ENCODE measurements at places on chromosomes 3 and 15. TPM values are rescaled to one million over a fixed set of nuclear protein-coding genes. Genes with fewer than 3 reads are reported as not detected.
A peak's percentile ranks its signal among the peaks of the same experiment; 100 is the strongest.

- DNase-seq = no peak
Observed at GRCh38 chr3:100532411-100532810, 40.0 kb downstream of the TMEM45A start.

DNA sequence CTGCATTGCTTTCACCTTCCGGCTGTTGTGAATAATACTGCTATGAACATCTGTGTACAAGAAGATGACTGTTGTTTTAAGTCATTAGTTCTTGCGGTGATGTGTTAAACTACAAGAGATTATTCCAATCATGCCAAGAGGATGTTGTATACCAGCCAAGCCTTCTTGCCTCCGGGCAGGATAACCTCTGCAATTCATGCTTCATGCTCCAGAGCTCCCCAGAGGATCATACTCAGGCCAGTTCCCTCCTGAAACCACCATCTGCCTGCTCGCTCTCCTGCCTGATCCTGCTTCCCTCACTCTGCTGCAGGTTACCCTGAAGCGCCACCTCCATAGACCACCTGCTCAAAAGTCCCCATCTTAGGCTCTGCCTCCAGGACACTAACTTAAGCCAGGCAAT, 187.1 kb upstream of the PROK2 start:
- DNase-seq = no peak

DNA sequence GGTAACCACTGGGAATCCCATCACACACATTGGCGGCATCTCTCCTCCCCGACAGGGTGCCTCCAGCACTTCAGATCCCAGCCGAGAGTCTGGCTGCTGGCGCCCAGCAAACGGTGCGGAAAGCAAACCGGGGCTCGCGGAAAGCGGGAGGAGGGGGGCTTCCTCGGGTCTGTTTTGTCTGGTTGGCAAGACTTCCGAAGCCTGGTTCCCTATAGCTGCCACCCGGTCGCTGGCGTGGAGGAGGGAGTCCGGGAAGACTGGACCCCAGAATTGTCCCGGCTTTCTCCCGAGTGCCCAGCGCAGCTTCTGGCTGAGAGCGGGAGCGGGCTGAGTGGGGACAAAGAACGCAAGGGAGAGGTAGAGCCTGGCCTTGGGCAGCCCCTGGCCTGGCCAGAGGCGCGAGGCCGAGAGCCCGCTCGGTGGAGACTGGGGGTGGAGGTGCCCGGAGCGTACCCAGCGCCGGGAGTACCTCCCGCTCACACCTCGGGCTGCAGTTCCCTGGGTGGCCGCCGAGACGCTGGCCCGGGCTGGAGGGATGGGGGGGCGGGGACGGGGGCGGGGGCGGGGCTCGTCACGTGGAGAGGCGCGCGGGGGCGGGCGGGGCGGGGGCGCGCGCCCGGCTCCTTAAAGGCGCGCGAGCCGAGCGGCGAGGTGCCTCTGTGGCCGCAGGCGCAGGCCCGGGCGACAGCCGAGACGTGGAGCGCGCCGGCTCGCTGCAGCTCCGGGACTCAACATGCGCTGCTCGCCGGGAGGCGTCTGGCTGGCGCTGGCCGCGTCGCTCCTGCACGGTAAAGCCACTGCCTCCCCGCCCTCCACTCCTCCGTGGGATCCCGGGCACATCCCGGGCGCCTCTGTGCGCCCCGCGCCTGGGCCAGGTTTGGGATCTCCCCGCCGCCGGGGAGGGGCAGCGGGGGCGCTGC, at the start of gene CHRNA7:
Gene CHRNA7, plus strand, starts transcription at position 654 of the 920 bp plus-strand sequence. Its CDS starts 80 bp downstream, at position 734.
- peak; percentile 78 for DNase-seq

DNA sequence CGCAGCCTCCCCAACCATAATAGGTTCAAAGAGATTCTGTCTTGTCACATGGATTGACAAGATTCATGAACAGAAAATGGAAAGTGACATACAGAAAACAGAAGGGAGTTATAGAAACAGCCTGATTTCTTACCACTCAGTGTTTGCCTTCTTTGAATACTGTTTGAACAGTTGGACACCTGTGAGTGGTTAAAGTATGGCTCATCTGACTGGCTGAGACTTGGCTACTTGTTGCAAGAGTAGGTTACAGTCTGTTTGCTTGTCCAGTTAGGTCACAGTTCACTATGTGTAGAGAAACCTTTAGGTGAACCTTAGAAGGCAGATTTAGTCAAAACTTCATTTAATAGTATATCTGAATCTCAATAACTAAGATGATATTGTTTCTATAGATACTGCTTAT, 1003.9 kb upstream of the EPHA6 start:
- DNase-seq = no peak

- no peak for DNase-seq
Observed at GRCh38 chr15:81723113-81723651, 322.6 kb downstream of the MEX3B start.

- DNase-seq = no peak
Observed at GRCh38 chr3:194045289-194045688, 90.7 kb upstream of the HES1 start.

GRCh38 chr3:13492976-13493866, 13.1 kb downstream of the HDAC11 start:
- no peak for DNase-seq

DNA sequence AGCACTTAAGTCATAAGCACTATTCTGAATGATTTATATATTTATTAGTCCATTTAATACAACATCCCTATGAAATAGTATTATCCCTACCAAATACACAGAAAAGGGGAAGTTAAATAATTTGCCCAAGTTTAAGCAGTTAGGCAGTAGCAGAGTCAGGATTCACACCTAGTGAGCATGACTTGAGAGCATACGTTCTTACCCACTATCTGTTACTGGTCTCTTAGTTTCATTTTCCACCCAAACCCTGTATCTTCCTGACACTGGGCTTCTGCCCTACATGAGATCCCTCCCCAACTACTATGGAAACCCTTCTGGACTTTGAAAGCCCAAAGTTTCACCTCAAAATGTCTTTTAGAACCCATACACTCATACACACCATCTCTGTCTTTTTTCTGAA, 4.4 kb upstream of the ATOSA start:
- DNase-seq = no peak

DNA sequence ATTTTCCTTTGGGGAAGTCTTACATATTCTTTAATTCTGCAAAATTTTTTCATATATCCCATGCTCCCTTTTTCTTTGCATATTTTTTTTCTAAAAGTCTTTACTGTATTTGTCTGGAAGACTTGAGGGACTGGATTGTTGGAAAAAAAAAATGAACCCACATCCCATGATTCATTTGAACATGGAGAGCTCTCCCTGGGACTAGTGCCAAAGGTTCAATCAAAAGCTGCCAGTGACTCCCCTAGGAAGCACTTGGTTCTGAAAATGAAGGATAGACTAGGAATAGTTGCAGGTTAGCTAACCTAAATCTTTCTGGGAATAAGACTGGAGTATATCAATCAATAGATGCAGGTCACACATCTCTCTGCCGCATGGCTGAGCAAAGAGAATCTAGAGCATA, 16.4 kb upstream of the BNC1 start:
- DNase-seq = no peak

GRCh38 chr3:109442531-109442930, 105.2 kb upstream of the DPPA4 start:
- no peak for DNase-seq

MAP1A gene
- total RNA-seq = 13.4 TPM

CLSTN2 gene
- total RNA-seq = 1.1 TPM

GOLGA6L10 gene
- 2.1 TPM for total RNA-seq

PLD1 gene
- 18.5 TPM for total RNA-seq

CPA3 gene
- total RNA-seq = 14.3 TPM
